Calu3 (cell line): ENCODE measurements at places on chromosomes 7 and 10.

DNA sequence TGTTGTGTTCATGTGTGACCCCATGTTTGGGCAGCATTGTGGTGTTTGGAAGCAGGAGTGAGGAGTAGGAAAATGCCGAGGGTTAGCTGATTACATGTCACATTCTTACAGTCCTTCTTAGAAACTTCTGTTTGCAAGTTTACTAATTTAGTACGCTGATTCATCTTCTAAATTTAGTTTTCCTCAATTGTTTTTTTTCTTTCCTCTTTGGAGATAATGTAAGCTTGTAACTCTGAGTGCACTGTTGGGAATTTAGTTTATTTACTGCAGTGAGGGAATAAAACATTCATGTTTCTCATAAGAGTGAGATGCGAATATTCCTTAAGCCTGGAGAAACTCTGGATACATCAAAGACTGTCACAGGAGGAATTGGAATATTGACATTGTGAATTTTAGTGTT is 135.0 kb downstream of the NT5C2 start:
- no peak for DNase-seq

GRCh38 chr10:34677591-34677990 is 137.5 kb downstream of the PARD3 start:
- DNase-seq = no peak

GRCh38 chr10:121368347-121369025 is 229.8 kb downstream of the FGFR2 start:
- no peak for DNase-seq

DNA sequence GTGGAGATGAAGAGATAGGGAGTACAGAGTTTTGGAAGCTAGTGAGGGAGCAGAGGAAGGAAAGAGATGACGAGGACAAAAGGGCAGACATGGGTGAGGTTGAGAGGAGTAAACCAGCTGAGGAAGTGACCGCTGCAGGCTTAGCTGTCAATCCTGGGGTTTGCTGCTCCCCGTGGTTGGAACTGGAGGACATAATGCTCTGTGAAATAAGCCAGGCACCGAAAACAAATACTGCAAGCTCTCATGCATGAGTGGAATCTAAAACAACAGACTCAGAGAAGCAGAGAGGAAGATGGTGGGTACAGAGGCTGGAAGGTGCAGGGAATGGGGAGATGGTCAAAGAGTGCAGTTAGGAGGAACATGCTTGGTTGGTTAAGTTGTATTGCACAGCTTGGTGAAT is 482.2 kb upstream of the C7orf33 start:
- no peak for DNase-seq

DNA sequence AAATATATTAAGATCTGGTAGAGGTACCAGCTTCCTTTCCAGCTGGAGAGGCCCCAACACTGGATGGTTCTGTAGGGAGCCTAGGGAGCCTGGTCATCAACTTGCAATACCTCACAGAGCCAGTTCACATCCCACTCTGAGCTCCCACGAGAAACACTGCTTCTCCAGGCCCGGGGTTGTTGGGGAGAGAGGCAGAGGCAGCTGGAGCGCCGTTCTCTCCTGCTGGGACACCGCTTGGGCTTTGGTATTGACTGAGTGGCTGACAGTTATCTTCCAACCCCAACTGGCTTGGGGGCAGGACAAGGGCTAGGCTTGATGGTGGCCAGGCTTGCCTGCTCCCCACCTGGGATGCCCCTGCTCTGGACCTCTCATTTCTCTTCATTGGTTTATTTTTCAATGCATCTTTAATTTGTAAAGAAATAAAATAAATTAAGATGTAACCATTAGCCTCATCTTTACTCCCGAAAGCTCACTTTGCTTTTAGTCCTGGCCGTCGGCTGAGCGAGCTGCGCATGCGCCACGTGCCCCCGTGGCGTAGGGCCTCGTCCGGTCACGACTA is 10.0 kb upstream of the CHCHD1 start:
- DNase-seq = peak; percentile 88

DNA sequence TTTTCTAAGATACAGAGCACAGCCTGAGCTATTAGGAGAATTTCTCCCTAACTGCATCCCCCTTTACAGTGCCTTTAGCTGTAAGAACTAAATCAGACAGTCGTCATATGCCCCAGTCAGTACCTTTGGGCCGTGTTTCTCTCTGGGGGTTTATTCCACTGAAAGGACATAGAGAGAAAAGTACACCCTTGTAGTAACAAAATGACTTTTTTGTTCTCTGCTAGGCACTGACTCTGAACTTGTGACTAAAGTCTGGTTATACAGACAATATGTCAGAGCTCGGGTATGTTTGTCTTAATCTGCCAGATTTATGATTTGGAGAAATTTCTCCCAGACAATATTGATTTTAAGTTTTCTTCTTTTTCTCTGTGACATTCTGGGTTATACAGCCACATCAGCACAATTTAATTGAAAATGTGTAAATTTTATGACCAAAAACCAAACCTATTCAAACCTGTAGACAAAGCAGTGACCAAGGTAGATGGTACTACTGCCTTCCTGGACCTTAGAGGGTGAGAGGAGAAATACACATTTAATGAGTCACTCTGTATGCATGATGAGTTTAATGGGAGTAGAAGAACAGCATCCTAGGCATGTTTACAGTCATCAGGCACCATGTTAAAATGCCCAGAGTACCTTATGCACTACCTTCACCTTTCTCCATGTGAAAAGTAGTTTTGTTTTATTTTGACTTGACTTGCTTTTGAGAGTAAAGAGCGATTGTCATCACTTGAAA is 156.1 kb upstream of the PLXDC2 start:
- DNase-seq = no peak

DNA sequence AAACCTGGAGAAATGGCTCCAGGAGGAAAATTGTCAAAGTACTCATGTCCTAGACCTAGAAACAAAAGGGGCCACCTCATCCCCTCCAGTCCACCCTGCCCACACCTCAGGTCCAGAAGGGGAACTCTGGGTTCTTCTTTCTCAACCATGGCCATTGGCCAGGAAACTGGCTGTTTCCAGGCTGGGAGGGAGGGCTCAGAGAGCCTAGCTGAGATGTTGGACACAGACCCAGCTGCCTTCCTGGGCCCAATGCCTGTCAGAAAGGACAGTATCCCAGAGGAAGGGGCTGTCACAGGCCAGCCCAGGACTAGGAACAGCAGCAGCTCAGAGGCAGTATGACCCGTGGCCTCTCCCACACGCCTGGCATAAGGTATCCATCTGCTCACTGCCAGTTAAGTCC is 9.6 kb downstream of the GRID1 start:
- no peak for DNase-seq

DNA sequence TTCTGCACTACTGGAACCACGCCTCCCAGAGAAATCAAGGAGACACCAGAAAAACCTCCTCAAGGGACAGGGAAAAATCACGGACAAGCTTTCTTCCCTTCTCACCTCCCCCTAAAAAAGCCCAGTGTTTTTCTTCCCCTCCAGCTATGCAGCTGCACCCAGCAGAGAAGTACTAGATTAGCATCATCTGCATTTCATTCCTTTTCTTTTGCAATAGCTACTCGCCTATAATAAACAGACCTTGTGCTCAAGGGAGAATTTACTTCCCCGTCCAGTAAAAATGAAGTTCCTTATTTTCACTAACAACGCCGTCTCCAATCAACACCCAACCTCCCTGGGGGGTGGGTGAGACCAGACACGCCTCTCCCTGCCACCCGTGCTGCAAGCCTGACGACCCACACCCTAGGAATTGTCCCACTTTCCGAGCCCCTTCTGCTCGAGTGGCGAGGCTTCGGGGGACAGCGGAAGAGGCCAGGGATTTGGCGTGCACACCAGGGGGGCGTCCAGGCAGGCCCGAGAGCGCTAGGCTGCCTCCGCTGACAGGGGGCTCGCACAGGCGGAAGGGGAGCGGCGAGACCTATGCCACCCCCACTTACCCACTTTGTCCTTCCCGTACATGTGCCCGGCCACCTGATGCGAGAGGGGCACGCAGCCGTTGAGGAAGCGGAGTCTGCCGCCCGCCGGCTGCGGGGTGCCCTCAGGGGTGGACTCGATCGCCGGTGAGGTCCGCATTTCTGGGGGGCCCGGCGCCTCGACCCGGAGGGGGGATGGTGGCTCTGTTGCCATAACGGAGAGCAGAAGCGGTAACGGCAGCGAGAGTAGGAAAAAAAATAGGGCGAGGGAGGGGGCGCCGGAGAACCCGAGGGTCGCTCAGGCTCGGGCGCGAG is 625 bp downstream of the IPMK start:
- peak; percentile 76 for DNase-seq

- DNase-seq = no peak
These were observed 2.7 kb downstream of the EPHA1 start for GRCh38 chr7:143406002-143406357.

DNA sequence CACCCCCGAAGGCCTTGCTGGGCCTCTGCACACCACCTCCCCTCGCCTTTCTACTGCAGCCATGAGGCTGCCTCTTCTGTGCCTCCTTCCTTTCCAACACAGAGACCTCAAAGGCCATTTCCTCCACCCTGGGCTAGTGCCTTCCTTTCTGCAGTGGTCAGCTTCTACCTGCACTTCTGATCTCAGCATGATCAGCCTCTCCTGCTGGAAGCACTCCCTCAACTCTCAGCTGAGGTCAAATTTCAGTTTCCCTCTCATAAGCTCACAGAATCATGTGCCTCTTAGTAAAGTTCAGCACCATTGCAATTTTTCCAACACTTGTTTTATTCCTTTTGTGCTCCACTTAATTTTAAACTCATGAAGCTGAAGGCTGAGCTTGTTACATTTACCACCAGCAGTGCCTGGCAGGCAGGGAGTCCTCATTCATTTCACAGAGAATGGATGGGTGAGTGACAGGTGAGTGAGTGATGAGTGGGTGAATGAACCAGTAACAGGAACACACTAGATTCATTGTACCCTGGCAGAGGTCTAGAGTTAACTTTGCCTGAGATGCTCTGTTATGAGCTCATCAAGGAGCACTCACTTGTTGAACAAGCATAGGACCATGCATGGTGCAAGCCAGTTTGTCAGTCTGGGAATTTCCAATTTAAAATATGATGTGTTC is 124.0 kb upstream of the PRSS58 start:
- no peak for DNase-seq

GRCh38 chr10:6505300-6505699 is 74.8 kb downstream of the PRKCQ start:
- no peak for DNase-seq

GRCh38 chr10:48271047-48271730 is 3.3 kb downstream of the FRMPD2 start:
- DNase-seq = no peak

- no peak for DNase-seq
These were observed 45.5 kb downstream of the CTBP2 start for GRCh38 chr10:125114761-125115391.

DNA sequence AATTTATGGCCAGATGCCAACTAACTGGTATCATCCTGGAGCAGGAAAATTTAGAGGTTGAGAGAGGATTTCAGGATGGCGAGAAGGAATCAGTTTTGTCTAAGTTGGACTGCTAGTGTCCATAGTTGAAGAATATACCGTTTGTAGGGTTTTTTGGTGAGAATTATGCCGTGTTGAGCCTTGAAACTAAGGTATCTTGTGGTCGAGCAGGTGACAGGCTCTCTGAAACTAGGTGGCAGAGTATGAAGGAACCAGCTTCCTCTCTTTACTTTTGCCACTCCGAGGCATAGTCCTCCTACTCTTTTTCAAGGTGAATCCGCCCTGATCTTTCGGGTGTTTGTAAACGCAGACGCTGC is 9.7 kb downstream of the MDFIC start:
- DNase-seq = no peak

DNA sequence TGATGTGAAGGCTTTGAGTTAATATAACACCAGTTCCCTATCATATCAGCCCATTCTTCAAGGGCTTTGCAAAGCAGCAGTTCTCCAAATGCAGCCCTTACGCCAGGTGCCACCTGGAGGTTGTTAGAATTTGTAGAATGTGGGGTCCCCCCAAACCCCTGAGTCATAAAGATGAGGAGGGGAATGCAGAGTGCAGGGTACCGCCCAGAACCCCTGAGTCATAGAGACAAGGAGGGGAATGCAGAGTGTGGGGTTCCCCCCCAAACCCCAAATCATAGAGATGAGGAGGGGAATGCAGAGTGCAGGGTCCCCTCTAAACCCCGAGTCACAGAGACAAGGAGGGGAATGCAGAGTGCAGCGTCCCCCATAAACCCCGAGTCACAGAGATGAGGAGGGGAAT is 605.8 kb downstream of the PTPRN2 start:
- DNase-seq = no peak

DNA sequence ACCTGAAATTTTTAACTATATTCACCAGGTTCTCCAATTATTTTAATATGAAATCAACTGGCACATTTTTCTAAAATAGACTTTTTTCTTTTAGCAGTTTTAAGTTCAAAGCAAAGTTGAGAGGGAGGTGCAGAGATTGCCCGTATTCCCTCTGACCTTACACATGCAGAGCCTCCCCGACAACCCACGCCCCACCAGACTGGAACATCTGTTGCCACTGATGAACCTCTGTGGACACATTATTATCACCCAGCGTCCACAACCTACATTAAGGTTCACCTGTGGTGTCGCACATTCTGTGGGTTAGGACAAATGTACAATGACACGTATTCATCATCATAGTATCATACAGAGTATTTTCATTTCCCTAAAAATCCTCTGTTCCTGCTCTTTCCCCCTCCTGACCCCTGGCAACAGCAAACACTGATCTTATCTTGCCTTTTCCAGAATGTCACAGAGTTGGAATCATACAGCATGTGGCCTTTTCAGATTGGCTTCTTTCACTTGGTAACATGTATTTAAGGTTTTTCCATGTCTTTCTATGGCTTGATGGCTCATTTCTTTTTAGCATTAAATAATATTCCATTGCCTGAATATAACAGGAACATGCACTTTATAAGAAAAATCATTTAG is 37.1 kb downstream of the COBL start:
- no peak for DNase-seq

DNA sequence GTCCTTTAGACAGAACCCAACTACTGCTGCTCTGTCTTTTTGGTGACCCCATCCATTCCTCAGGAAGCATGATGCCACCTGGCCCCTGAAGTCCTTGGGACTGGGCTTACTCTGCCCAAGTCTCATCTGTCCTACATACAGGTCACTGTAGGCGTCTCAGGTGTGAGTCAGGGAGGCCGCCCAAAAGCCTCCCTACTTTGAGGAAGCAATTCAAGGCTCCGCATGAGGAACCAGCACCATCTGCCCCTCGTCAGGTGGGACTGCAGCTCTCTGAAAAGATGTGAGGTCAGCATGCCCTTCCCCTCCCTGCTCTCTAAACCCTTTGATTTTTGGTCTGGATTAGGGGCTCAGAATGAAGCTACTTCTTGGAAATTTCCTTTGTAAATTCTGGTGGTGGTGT is 354.8 kb downstream of the CXCL12 start:
- DNase-seq = no peak

- DNase-seq = no peak
These were observed 107.9 kb upstream of the PPIF start for GRCh38 chr10:79239275-79239779.

GRCh38 chr7:158260567-158261361 is 326.9 kb downstream of the PTPRN2 start:
- DNase-seq = no peak
